CD4-positive, alpha-beta T cell treated with Interleukin-1 beta for 1 hour (primary cell): ENCODE measurements at places on chromosomes 5 and 9.

DNA sequence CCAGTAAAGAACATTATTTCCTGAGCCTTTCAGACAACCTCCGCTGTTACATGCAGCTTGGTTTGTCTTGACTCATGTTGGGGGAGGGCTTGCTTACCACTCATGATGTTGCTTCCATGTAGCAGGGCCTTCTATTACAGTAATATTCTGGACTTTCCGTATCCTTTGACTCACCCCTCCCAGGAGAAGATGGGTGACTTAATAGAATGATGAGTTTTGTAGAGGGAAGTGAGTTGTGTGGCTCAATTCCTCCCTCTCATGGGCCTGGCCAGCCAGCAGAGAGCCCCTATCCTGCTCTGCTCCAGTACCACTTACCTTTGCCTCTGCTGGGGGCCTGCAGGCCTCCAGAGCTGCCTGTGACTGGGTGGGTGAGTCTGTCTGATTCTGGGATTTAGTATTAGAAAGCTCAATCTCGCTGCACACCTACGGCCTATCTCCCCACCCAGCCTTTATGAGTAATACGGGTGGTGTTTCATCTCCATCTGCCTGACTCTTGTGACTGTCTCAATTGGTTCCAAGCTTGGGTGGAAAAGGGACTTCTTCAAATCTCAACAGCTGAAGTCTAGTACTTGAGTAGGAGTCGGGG lies 52.6 kb upstream of the KLF9 start:
- peak; percentile 3 for DNase-seq

DNA sequence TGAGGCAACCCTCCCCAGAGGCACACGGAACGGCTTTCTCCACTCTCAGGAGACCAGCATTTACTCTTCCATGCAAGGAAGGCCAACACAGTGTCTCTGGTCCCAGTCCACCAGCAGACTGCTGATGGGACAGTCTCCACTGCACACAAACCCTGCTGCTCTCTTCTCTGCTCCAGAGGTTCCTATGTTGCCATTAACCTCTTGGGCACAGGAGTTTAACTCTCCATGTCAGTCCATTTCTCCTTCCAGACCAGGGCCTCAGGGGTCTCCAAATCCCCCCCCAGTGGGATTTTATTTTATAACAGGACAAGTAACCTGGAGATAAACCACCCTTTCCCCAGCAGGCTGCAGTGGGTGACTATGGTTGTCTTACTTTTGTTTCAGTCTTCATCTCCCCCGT lies 452.5 kb downstream of the GADD45G start:
- no peak for DNase-seq

- DNase-seq, result no peak
These were observed 25.7 kb downstream of the TRIO start for GRCh38 chr5:14168793-14169262.

DNA sequence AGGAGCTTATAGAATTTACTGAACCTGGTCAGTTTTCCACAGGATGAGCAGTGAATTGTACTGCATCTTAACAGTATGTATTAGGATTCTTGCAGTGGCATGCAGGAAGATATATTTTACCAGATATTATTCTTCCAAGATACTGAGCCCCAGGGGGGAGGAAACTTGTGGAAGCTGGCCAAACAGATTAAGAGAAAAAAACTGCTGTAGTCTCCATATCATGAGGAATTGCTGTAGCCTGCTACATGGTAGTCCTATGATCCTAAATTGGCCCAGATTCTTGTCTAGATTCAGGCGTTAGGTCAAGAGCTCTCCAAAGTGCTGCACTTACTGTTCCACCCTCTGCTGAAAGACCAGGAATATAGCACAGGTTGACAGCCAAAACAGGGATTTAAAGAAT lies 275.5 kb upstream of the TAS2R1 start:
- no peak for DNase-seq

DNA sequence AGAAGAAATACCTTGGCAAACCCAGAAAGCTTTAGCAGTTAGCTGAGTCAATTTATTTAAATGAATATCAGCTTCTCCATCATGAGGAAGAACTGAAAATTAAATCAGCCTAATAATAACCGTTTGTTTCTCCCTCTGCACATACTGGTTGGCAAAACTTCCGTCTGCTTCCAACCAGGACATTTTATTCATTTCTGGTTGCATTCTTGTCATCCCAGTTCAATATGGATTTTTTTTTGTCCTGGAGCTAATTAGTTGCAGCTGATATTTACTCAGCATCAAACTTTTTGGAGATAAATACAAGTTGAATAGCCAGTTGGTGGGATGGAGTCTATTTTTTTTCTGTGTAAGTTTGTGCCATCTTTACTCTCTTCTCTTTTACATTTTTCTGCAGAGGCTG lies 126.5 kb upstream of the GDNF start:
- DNase-seq, result no peak

DNA sequence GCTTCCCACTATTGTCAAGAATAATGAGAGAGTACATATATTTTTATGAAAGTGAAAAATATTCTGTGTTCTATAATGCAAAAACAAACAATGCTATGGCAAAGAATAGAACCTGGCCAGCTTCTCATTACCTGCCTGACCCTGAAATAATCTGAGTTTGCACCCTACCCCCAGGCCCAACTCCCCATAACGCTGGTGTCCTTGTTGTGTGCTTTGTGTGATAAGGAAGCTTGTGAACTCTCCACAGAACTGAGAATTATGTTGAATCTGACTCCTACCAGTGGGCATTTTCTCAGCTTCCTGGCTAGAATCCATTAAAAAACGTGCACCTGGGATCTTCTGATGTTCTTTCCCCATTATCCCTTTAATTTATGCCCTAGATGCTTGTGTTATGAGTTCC lies 178.0 kb upstream of the GNA14 start:
- DNase-seq, result no peak

DNA sequence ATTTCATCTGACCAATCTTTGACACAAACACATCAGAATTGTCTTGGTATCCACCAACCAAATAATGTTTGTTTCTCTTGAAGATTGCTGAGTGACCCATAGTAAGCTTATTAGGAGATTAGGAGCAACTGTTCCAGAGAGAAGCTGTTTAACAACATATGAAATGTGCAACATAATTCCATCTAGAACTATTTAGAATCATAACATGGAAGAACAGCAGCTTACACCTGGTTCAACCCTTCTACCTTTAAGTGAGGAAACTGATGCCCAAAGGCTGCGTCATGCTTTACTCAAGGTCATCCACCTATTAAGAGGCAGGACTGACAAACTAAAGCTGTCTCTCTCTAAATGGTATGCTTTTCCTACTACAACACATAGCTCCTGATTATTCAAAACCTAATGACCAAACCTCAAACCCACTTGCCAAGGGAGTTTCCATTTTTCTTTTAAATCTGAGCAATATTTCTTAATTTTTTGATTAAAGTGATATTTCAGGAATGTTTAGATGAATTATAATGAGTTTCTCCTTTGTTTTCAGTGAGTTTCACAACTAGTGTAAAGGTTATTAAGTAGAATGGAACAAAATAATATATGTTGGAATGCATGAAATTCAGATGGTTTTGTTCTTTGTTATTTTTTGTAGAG lies 545.9 kb downstream of the RAB3C start:
- no peak for DNase-seq

GRCh38 chr5:135008556-135008955 lies 25.5 kb downstream of the PITX1 start:
- no peak for DNase-seq

- DNase-seq, result no peak
These were observed 482.3 kb downstream of the SPOCK1 start for GRCh38 chr5:137016783-137017324.

DNA sequence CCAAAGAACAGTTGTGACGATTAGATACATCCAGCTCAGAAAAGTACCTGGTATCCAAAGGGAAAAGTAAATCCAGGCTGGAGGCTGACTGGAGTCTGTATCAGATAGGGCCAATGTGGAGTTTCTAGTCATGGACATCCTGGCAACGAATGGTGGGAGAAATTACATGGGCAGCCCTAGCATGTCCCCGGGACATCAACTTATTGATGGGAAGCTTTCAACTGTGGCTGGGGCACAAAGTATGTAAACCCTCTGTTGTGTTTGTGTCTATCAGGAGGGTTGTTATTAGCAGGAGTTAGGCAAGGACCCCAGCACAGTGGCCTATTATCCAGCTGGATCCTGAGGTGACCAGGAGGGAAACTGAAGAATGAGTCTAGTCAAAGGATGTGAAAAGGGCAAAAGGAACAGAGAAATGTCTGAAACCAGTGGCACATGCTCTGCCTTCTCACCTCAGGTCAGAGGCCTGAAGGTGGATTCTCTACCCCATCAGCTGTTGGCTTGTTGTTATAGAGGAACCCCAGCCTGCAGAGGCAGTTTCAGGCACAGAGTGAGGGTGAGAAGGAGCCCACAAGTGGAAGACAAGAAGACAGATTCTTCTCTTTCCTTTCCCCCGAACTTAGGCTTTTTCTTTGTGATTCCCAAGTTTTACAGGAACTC lies 19.9 kb downstream of the IFNW1 start:
- no peak for DNase-seq

GRCh38 chr9:120478208-120478607 lies 101.8 kb downstream of the CDK5RAP2 start:
- DNase-seq, result no peak

- no peak for DNase-seq
These were observed 345.5 kb upstream of the PTGER4 start for GRCh38 chr5:40334242-40334635.
